ENCODE measurements at places on chromosomes 5 and 9.

GRCh38 chr9:125932746-125933455, 185.7 kb downstream of the PBX3 start:
- DNase-seq, result no peak

DNA sequence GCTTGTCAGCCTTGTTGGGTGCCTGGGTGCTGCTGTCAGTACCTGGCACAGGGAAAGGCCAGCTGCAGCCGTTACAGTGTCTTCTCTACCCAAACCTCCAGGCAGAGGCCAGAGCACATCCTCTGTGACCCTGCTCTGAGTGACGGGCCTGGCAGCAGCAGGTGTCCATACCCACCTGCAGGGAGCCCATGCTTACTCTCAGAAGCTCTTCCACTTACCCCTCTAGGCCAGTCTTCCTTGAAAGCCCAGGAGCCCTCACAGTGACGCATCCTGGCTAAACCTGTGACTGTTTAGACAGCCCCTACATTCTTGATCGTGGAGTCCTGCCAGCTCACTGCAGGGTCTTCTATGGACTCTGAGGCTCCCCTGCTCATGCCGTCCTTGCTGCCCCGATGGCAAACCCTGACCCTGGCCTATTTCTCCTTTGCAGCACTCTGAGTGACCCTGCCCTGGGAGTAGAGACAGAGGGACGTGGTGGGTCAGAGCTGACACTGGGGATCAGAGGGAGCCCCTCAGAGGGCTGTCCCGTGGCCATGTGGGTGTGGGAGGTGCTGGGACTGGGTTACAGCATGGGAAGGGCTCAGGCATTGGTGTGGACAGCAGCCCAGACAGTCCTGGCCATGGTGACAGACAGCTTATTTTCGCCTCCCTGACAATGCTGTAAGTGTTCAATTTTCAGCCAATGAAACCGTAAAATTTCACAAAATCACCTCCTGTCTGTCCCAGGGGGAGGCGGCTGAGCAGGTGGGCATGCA, 67.6 kb upstream of the RNF130 start:
- DNase-seq, result no peak

- DNase-seq, result no peak
Measured at GRCh38 chr9:99782962-99783718, 38.5 kb upstream of the NR4A3 start.

- no peak for DNase-seq
Measured at GRCh38 chr5:125486634-125487033, 740.2 kb upstream of the ZNF608 start.

- no peak for DNase-seq
Measured at GRCh38 chr5:58871648-58872242, 288.9 kb downstream of the RAB3C start.

- DNase-seq, result no peak
Measured at GRCh38 chr5:163407034-163407655, 30.2 kb upstream of the CCNG1 start.

DNA sequence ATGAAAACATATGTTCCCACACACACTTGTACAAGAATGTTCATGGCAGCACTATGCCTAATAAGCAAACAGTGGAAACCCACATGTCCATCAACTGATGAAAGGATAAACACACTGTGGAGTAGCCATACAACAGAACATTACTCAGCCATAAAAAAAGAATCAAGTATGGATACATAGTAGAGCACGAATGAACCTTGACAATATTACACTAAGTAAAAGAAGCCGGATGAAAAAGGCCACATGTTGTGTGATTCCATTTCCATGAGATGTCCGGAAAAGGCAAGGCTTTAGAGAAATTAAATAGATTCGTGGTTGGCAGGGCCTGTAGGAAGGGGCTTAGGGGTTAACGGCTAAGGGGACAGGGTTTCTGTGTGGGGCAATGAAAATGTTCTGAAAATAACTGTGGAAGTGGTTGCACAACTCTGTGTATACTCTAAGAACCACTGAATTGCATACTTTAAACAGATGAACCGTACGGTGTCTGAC, 51.4 kb downstream of the COL23A1 start:
- no peak for DNase-seq

DNA sequence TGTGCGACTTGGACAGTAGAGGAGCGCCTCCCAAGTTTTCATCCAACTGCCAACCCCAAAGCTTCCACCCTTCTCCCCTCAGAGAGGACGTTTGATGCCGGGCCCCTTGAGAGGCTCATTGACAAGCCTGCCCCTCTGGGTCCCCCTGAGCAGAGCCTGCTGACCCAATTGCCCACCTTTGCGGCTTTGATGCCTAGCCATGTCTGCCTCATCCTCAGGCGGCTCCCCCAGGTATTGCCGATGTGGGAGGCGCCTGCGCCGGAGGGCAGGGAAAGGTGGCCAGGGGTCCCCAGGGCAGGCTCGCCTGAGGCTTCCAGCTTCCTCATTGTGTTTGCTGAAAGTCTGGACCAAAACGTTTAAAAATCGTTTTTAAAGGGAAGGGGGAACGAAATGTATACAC, 1.4 kb downstream of the ODF2 start:
- DNase-seq, result no peak

DNA sequence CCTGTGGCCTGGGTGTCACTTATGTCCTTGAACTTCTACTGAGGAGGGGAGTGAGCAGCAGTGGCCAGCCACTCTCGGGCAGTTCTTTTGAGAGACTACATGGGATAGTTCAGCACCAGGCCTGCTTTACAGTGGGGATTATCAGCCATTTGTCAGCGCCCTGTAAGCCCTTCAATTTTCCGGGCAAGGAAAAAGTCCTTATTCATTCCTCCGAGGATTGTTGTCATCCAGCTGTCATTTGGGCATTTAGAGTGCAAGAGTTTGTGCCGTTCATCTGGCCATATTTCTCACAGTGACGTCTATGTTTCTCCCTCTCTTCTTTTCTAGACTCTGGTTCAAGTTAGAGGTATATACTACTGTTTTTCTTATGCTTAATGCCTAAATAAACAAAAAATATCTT, 172.8 kb downstream of the TLE4 start:
- no peak for DNase-seq

GRCh38 chr9:131755541-131756198, 15.8 kb upstream of the RAPGEF1 start:
- peak; percentile 80 for DNase-seq

- no peak for DNase-seq
Measured at GRCh38 chr5:61820836-61821235, 485.2 kb upstream of the KIF2A start.

DNA sequence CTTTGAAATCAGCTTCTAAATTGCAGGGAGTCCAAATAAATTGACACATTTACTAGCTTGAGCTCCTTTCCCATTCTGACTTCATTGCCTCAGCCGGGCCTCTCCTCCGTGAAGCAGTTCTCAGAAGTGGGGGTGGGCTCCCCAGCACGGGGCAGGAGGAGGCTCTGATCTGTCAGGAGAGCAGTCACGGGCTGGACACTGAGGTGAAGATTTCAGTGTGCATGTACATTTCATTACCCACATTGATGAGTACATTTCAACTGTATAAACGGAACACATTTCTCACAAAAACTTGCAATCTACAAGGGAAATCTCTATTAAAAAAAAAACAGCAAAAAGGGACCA, 195.9 kb downstream of the SEMA6A start:
- DNase-seq, result no peak

- DNase-seq, result no peak
Measured at GRCh38 chr9:22002038-22002437, 7.1 kb downstream of the CDKN2B start.

DNA sequence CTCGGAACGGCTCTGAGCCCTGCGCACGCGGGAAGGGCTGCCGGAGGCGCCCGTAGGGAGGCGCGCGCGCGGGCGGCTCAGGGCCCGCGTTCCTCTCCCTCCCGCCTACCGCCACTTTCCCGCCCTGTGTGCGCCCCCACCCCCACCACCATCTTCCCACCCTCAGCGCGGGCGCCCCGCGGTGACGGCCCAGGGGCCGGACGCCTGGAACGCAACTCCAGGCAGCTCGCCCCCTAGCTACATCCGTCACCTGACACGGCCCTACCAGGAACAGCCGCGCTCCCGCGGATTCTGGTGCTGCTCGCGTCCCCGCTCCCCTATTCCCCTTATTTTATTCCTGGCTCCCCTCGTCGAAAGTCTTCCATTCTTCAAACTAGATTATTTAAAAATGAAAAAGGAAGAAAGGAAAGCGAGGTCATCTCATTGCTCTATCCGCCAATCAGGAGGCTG, at the start of gene CDKN2B-AS1:
TSS of gene CDKN2B-AS1 (plus strand) at position 236 of the 450 bp plus-strand sequence.
- DNase-seq, result no peak

- DNase-seq, result no peak
Measured at GRCh38 chr5:36206913-36207312, 34.8 kb downstream of the NADK2 start.

- DNase-seq, result no peak
Measured at GRCh38 chr5:145903113-145903512, 30.3 kb upstream of the GRXCR2 start.

DNA sequence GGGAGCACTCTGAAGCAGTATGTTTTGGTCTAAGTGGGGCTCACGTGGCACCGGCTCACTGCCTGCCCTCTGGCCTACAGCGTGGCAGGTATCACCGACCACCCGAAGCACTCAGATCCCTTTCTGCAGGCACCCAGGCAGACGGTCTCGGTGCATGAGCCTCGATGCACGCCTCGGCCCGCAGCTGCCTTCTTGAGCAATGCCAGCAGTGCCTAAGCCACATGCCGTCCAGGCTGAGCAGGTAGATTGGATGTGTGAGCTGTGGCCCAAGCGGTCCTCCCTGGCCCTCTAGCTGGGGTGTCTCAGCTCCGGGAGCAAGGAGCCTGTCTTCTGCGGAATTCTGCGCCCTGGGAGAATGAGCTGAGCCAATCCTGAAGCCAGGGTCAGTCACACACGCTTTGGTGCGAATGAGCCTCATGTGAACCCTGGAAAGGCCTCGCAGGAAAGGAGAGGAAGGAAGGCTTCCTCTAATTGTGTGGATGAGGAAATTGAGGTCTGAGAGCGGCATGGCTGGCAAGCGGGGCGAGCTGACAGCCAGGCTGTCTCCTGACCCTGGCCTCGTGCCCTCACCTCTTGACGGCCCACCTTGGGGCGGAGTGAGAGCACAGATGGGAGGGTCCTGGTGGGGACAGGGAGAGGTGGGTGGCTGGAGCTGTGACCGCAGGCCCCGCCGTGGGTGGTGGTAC, 14.4 kb downstream of the RXRA start:
- no peak for DNase-seq

DNA sequence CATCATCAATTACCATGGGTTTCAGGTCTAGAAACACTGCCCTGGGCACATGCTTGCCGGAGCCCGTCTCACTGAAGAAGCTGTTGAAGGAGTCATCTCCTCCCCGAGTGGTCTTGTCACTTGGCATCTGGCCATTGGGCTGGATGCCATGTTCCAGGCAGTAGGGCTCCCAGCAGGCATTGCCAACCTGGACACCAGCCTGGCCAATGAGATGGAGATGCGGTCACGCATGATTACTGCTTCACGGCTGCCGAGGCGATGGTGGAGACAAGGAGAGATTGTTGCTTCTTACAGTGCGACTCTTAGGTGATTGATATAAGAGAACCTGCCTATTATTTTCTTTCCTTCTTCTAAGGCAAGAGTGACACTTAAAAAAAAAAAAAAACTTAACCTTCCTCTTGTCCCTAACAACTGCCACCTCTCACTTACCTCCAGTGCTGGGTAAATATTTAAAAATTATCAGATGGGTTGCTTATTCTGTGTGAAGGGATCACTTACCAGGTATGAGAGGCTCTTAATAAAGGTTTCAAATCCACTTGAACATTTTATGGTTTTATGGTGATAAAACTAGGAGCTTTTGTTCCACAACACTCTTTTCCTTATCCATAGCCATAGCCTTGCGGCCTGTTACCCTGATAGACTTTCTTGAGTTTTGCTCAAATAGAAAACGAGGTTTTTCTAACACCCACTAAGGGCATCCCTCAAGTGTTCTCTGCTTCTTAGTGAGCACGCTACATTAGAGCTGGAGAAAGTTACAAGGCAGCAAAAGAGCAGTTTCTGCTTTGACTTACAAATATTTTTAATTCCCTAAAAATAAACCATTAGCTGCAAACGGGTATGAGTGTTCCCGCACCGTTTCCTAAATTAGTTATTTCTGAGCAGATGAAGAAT, 41.2 kb downstream of the NIM1K start:
- no peak for DNase-seq

DNA sequence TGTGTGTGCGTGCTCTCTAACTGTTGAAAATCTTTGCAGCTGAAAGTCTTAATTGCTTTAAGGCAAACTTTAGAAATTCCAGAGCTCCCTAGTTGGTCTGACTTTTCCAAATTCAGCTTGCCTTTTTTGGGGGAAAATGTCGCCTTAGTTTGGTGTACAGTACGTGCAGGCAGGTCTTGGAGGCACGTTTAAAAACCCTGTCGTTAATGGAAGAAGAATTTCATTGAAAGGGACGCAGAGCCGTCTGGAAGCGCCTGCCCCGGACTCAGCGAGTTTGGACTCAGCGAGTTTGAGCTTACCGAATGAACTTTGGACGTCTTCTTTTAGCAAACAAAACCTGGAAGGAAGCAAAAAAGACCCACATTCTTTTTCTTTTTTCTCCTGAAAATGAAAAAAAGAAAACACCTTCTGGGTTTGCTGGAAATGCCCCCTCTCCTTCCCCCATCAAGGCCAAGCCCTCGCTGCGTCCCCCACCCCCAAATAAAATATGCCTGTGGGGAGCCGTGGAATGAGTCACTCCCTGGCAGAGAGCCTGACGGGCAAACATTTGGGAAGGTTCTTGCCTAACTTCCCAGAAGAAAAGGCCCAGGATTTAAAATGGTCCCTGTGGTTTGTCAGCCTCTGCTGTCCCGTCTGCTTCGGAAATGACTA, 1.5 kb downstream of the NEK6 start:
- DNase-seq, result no peak

GRCh38 chr9:126228781-126229444, 97.7 kb upstream of the MVB12B start:
- peak; percentile 53 for DNase-seq

DNA sequence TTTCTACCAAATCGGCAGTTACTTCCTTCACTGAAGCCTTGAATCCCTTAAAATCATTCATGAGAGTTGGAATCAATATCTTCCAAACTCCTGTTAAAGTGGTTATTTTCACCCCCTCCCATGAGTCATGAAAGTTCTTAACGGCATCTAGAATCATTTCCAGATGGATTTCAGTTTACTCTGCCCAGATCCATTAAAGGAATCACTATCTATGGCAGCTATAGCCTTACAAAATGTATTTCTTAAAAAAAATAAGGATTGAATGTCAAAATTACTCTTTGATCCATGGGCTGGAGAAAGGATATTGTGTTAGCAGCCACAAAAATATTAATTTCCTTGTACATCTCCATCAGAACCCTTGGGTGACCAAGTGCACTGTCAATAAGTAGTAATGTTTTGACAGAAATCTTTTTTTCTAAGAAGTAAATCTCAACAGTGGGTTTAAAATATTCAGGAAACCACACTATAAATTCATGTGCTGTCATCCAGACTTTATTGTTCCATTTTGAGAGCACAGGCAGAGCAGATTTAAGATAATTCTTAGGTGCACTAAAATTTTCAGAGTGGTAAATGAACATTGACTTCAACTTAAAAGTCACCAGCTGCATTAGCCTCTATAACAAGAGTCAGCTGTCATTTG, 767.7 kb downstream of the DTWD2 start:
- DNase-seq, result no peak
